Ascending aorta (tissue), 2 donors: ENCODE measurements at places on chromosomes 4 and X. TPM values are rescaled to one million over a fixed set of nuclear protein-coding genes. Genes with fewer than 3 reads are reported as not detected.

- no peak for DNase-seq
Measured at GRCh38 chr4:7041801-7042502, 1.2 kb upstream of the TADA2B start.

GRCh38 chr4:152032722-152033131, 271.9 kb upstream of the GATB start:
- DNase-seq, result no peak

DNA sequence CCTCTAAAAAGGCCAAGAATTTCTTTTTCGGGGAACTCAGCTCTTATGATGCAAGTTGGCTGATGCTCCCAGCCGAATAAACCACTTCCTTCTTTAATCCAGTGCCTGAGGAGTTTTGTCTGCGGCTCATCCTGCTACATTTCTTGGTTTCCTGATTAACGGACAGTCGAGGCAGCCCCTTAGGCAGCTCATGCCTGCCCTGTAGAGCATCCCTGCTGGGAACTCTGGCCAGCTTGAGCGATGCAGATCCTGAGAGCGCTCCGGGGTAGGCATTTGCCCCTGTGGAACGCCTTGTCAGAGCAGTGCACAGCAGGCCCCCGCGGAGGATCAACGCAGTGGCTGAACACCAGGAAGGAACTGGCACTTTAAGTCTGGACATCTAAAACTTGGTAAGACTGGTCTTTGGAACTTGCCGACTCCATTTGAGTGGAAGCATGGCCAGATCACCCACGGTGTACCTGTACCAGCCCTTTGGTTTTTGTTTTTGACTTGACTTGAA, 3.1 kb downstream of the CT45A10 start:
- no peak for DNase-seq

DNA sequence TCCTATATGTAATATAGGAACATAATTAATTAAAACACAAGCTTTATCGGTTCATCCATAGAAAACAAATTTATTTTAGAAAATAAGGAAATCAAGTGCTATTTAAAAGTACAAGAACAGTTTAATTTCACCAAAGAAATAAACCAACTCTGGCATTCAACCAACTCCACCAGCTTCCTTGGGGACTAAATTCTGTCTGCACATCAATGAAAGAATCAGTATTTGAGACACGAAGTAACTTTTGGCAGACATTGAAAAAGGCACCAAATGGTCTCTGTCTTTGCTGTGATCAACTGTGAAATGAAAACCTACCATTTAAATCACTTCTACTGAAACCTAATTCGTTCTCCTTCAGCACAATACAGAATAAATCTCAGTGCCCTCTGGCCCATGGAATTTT, 719.7 kb upstream of the GRIA3 start:
- no peak for DNase-seq

DNA sequence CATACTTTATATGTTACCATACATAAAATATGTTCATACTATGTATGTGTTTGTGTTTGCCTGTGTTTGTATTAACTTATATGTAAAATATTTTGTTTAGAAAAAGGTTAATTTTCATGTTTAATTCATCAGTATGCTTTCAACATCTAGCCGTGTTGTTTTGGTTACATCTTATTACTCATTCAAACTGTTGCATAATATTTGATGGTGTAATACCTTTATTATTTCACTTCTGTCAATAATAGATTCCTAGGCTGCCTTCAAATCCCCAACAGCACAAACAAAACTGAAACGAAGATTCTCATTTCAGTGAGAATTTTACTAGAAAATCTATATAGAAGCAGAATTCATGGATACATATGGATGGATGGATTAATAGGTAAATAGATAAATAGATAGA, 462.3 kb upstream of the ADGRL3 start:
- DNase-seq, result no peak

- no peak for DNase-seq
Measured at GRCh38 chrX:153153516-153153915, 25.6 kb upstream of the MAGEA1 start.

GRCh38 chr4:120847019-120847582, 75.4 kb downstream of the PRDM5 start:
- no peak for DNase-seq

GRCh38 chr4:76689145-76689817, 208.7 kb downstream of the SOWAHB start:
- DNase-seq, result peak; percentile 71

- DNase-seq, result no peak
Measured at GRCh38 chr4:33107814-33108213, 2387.6 kb downstream of the PCDH7 start.

GRCh38 chr4:41385481-41385880, 128.8 kb downstream of the UCHL1 start:
- DNase-seq, result no peak

DNA sequence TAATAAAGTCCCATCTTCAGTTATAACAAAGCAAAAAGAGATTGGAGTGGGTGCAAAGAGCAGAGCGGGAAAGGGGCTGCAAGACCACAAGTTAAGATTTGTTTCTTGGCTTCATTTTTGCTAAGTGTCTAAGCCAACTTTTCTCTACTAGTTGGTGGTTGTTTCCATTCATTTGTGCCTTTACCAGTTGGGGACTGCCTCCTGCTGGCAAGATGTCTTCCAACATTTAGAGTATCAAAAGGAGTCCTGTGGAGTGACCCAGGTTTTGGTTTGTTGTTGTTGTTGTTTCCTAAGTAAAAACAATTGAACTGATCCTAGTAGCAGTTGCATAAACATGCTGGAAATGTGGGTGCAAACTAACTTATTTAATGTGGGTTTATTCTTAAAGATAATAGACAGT, 121.1 kb downstream of the SPATA18 start:
- no peak for DNase-seq

DNA sequence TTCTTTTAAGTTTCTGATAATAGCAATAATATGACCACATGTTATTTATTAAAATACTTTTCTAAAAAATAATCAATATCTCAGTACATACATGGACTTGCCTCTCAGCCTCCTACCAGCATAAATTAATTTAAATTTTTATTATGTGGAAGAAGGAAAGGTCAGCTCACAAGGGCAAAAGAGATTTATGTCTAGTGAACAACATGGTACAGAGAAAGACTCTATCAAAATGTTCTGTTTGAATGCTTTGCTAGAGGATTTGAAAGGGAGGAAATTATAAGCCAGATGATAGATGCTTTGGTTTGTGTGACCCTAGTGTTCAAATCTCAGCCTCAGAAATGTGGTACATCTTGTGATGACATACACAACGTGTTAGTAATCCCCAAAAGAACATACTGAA, 94.3 kb downstream of the DKK2 start:
- DNase-seq, result no peak

GRCh38 chr4:150235808-150236271, 157.6 kb downstream of the DCLK2 start:
- no peak for DNase-seq

GRCh38 chr4:108890484-108890881, 127.6 kb upstream of the ETNPPL start:
- no peak for DNase-seq

DNA sequence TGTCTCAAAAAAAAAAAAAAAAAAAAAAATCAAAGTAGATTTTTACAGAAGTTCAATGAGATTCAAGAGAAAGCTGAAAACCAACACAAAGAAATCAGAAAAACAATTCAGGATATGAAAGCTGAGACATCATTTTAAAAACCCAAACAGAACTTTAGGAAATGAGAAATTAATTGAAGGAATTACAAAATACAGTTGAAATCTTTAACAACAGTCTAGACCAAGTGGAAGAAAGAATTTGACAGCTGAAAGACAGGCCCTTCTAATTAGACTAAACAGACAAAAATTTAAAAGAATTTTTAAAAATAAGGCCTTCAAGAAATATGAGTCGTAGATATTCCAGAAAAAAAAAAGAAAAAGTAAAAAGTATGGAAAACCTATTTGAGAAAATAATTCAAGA, 33.9 kb upstream of the PLK4 start:
- DNase-seq, result no peak

- no peak for DNase-seq
Measured at GRCh38 chr4:170190265-170190664, 100.5 kb upstream of the AADAT start.

- DNase-seq, result no peak
Measured at GRCh38 chrX:127124871-127125270, 305.3 kb downstream of the PRR32 start.

DNA sequence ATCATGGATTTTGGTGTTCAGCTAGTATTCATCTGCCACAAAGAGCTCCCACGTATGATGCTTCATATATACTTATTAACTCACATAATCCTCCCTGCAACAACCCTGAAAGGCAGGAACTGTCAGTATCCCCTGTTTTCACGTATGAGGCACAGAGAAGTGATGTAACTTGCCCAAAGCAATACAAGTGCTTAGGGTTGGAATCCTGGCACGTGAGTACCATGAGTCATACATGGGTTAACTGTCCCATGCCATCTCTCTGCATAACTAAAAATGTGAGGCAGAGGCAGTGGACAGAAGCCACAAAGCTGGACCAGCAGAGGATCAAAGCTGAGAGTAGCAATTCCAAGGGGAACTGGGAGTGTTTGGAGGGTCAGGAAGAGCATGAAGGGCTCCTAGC, 35.7 kb upstream of the EGFL6 start:
- no peak for DNase-seq

- no peak for DNase-seq
Measured at GRCh38 chr4:135418353-135418752, 1216.8 kb upstream of the PABPC4L start.

- DNase-seq, result no peak
Measured at GRCh38 chrX:65874110-65874509, 165.8 kb downstream of the VSIG4 start.

DNA sequence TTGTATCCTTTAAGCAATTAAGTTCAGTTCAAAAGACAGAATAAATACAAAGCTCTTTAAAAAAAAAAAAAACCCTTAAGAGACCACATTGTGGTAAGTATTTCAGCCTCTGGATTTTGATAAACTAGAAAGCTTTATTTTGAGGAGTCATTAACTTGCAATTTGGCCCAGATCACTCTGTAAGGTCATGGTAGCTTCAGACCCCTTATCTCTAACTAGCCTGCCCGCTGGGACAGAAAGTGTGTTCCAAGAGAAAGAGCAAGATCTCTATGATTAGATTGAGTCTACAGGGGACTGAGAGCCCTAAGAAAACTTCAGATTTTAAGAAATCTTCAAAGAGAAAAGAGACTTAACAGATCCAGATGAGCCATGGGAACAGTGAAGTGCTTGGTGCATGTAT, 45.6 kb downstream of the GALNT7 start:
- DNase-seq, result no peak

- DNase-seq, result peak; percentile 50
Measured at GRCh38 chr4:133156096-133156495, 7.0 kb downstream of the PCDH10 start.

DNA sequence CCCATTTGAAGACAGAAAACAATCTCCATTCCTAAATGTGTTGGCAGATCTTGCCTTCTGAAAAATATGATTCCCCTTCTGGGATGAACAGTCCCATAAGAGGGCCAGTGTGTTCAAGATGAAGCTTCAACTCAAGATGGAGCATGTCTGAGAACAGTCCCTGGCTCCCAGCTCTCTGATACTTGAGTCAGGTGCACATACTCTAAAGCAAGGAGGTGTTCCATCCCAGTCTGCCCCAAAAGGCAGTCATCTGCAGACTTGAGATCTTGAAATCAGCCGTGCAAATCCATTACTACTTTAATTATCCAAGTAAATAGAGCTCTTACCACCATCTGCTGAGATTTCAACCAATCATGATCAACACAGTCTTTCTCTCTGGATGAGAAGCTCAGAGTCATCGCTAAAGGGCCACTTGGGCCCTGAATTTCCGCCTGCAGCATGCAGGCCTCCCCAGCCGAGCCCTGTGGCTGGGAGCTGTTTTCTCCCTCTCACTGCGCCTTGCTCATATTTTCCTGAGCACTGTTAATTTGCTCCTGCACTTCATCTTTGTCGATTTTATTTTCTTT, 22.2 kb downstream of the CCDC149 start:
- DNase-seq, result no peak

DNA sequence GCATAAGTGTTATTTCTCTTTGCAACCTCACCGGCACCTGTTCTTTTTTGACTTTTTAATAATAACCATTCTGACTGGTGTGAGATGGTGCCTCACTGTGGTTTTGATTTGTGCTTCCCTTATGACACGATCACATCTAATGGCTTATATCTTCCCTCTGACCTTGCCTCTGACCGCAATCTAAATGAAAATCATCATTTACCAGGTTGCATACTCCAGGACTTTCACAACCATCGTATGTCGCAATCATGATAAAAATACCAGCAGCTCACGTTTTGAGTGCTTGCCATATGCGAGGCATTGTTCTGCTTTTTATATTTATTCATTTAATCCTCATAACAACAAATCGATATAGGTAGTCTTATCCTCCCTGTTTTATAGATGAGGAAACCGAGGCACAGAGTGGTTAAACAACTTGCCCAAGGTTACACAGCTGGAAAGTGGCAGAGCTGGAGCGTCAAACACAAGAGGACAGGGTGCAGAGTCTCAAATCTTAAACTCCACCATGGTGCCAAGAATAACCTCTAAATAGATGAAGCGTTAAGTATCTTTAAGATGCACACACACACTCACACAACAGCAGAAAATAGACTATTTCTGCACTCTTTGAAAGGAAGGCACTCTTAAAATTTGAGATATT, 102.2 kb downstream of the SEL1L3 start:
- no peak for DNase-seq

- DNase-seq, result no peak
Measured at GRCh38 chr4:140448162-140448561, 20.7 kb upstream of the CLGN start.

GRCh38 chrX:136211766-136212556, 39.2 kb downstream of the MAP7D3 start:
- no peak for DNase-seq

- no peak for DNase-seq
Measured at GRCh38 chr4:42296196-42296595, 101.1 kb upstream of the SHISA3 start.

- no peak for DNase-seq
Measured at GRCh38 chrX:54807524-54808108, at the start of gene MAGED2. MAGED2 (plus strand) TSS chrX:54807745; CDS start chrX:54809332, 1,587 bp downstream.

- no peak for DNase-seq
Measured at GRCh38 chr4:11623726-11624037, 195.0 kb upstream of the HS3ST1 start.

GAB3 gene
- 2.9 TPM for total RNA-seq

TCP11X2 gene
- not detected for total RNA-seq

XKRX gene
- not detected for total RNA-seq

POU4F2 gene
- not detected for total RNA-seq

ARMCX5 gene
- 3.6 TPM for total RNA-seq

WDR17 gene
- 3.4 TPM for total RNA-seq

AKAP14 gene
- not detected for total RNA-seq

PPAT gene
- 3.6 TPM for total RNA-seq

NHS gene
- total RNA-seq, result 8.8 TPM

LONRF3 gene
- 11.0 TPM for total RNA-seq

CSAG2 gene
- not detected for total RNA-seq

ADH1B gene
- 650 TPM for total RNA-seq

SYNPO2 gene
- total RNA-seq, result 178 TPM

NDUFC1 gene
- total RNA-seq, result 10.7 TPM

TLL1 gene
- 7.8 TPM for total RNA-seq
